Stimulated activated CD4-positive, alpha-beta T cell treated with anti-CD3 and anti-CD28 coated beads, TNF-alpha, amount 100 ng/mL, for 1 hour (primary cell): ENCODE measurements at places on chromosomes 7 and 10.
A peak's percentile ranks its signal among the peaks of the same experiment; 100 is the strongest.

GRCh38 chr10:11261687-11262493, 244.2 kb downstream of the CELF2 start:
- DNase-seq = no peak

- DNase-seq = no peak
These were observed 51.7 kb downstream of the ADRA2A start for GRCh38 chr10:111128331-111129180.

GRCh38 chr10:53716156-53716555, 943.6 kb upstream of the MBL2 start:
- DNase-seq = no peak

DNA sequence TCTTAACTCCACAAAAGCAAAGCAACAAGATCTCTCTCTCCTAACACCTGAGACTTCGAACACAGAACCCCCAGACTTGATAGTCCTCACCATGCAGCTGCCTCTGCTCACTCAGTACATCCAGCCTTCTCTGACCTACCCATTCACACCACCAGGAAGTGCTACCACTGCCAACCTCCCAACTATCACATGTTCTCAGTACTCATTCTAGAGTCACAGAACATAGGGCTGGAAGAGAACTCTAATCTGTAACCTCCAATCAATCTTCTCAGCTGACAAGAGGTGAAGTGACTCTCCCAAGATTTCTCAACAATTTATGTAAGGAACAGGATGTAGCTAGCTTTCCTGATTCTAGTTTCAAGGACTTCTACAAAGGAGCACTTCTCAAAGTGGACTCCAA, 3.8 kb downstream of the NUDCD3 start:
- no peak for DNase-seq

GRCh38 chr7:111401516-111401915, 160.8 kb downstream of the IMMP2L start:
- DNase-seq = no peak

- no peak for DNase-seq
These were observed 13.6 kb downstream of the STAMBPL1 start for GRCh38 chr10:88893611-88894010.

DNA sequence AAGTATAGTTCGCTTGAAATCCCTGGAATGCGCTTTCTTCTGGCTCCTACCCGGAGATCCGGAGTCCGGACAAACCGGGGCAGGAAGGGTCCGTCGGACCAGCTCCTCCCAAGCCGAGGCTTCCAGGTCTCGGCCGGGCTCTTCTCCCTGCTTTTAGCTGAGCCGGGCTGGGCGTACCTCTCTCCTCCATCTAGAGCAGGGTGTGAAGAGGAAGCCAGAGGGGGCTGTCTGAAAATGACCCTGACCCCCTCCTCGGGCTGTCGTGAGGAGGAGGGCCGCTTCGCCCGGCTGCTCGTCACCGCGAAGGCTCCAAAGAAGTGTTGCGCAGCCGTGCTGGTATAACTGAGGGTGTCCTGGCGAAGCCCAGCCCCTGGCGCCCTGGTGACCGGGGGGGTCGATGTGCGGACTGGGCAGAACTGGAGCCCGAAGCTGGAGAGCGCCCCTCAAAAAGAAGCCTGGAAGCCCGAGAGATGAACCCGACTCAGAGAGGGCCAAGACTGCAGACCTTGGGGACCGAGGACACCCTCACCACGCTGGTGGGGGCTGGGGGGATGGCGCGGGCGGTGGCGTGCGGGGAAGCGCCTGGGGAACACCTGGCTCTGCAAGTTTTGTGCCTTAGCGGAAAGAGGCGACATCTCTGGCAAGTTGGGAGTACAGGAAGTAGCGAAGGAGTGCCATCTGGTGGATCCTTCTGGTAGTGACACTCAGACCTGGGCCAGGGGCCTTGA, 5.7 kb downstream of the KAZALD1 start:
- DNase-seq = peak; percentile 48

- DNase-seq = no peak
These were observed 788 bp downstream of the AKAP9 start for GRCh38 chr7:91941450-91941849.

- no peak for DNase-seq
These were observed 325.0 kb downstream of the PLXNA4 start for GRCh38 chr7:132251327-132251659.

- DNase-seq = no peak
These were observed 72.5 kb downstream of the PCDH15 start for GRCh38 chr10:54728511-54728910.

DNA sequence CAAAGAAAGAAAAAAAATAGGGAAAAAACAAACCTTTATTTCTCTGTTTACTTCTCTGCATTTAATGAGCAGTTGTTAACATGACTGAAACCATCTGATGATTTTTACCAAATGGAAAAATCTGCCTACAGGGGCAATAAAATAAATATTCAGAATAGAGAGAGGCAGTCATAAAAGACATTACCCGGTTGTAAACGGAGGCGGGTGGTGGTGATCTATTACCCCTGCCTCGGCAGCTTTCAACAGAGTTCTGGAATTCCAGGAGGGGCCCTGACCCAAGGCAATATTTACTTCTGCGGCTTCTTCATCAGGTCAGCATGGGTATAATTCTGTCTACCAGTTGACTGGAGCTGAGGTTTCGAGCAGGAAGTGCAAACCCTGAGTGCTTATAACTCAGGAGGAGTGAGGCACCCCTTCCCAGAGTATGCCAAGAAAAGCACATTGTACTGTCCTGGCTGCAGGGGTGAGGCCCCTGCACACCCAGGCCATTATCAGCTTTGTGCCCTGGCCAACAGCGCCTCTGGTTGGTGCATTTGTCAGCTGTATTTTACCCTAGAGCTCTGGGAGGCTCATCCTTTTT, 8.2 kb upstream of the CXCL12 start:
- DNase-seq = no peak

DNA sequence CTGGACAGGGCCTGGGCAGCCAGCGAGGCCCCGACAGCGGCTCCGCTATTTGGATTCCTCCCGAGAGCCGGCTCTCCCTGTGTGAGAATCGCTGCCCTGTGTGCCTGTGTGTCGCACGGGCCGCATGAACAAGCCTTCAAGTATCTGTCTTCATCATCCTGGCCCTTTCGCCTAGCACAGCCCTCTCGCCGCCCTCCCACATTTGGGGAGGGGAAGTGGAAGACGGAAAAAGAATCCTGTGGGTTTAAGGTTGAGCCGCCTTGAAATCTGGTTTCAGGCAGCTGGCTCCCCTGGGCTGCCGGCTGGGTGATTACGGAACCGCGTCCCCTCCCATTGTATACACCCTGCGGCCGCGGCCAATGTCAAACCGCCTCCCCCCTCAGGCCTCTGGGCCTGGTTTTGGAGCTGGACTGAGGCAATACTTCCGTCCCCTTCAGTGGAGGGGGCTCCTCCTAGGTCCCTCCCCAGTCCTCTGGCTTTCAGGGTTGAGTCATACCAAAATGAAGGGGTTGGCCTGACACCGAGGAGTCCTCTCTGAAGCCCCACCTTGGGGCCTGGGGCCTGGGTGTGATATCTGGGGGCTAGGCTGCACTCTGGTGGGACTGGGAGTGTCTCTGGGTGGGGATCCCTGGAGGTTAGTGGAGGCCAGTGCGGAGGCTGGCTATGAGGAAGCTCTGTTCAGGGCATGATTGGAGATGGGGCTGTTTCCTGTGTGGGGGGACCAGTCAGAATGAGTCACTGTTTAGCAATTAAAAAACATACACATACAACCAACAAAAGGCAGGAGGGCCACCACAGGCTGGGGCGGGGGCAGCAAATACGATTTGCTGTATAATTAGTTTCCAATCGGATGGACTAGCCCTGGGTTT, 1.7 kb downstream of the TRIM8 start:
- DNase-seq = peak; percentile 49

DNA sequence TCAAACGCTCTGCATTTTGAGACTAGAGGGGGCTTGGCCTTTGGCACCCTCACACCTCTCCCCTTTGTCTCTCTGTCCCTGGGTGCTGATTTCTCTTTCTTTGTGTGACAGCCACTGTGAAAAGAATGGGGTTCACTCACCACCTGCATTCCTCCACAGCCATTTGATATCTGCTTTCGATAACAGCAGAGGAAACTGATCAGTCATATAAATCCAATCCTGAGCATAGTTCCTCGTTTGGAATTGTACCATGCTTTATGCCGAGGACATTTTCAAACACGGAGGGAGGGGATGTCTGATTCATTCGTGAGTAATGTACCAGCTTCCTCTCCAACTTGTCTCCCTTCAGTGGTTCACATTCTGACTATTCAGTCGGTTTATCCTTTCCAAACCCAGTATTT, 15.8 kb downstream of the MET start:
- DNase-seq = no peak

DNA sequence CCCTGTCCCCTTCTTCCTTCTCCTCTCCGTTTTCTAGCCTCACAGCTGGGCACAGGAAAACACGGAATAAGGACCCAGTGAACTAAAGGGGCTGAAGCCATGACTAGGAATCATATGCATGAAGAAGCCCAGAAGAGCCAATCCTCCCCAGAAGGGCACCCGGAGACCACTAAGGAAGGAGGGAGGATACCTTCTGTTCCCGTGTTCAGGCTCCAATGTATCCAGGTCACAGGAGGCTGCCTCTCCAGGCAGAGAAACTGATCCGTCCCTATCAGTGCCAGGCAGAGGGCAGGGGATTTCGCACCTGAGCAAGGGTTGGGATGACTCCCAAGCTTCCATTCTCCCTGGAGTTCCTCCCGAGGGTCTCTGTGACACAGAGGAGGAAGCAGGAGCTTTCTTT, 246.6 kb downstream of the SNX10 start:
- DNase-seq = no peak

- no peak for DNase-seq
These were observed 49.5 kb downstream of the ZNF37A start for GRCh38 chr10:38143587-38143986.

GRCh38 chr7:123060446-123060845, 64.9 kb upstream of the TAS2R16 start:
- no peak for DNase-seq

DNA sequence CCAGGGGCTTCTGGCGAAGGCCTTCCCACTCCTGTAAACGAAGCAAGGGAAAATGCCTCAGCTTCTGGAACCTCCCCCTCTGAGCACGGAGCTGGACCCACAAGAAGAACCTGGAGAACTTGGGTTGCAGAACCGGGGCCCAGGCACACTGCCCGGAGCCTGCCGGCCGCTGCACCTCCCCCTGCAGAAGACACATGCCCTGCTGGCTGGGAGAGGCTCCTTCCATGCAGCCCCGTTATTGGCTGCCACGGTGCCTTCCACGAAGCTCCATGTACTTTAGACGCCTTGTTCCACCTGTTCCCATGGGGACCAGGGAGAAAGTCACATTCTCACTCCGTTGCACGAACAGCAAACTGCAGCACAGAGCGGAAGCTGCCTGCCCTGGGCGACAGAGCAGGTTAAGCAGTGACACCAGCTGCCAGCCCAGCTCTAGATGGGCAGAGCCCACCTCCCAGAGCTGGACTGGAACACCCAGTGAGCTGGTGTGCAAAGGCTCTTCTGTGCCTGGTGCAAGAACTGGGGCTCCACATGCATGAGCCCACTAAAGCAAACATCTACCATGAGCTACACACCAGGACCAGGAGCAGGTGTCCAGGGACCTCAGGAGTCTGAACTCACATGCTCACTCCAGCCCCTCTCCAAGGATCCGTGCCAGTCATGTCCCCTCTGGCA, 70.1 kb downstream of the TNS3 start:
- DNase-seq = no peak

DNA sequence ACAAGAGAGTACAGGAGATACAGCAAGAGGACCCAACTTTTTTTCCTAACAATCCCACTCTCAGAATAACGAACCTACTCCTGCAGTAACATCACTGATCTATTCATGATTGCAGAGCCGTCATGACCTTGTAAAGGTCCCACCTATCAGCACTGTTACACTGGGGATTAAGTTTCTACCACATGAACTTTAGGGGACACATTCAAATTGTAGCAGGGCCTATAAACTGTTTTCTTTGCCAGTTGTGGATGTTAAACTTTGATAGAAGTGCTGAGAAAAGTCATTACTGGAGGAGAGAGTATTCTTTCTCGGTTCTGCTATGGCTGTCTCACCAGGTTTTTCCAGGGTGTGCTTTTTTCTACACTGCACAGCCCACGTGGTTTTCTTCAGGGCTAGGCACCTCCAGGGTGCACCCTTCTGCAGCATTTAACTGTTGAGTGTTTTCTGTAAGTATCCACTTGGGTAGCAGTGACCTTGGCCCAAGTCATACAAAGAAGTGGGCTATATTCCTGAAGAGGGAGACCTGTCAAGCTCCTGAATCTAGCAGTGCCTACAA, 131.6 kb upstream of the AHR start:
- DNase-seq = no peak

DNA sequence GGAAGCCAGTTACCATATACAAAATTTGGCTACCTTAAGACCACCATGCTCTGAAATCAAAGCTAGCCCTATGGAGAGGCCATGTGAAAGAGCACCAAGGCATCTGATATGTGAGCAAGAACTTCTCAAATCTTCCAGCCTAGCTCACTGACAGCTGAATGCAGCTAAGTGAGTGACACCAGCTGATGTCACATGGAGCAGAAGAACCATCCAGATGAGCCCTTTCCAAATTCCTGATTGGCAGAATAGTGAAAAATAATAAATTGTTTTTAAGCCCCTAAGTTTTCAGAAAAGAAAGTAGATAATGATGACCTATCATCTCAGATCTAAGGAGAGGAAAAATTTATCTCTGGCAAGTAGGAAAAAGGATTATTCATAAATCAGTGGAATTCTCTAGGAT, 85.6 kb downstream of the CRTAC1 start:
- DNase-seq = no peak

DNA sequence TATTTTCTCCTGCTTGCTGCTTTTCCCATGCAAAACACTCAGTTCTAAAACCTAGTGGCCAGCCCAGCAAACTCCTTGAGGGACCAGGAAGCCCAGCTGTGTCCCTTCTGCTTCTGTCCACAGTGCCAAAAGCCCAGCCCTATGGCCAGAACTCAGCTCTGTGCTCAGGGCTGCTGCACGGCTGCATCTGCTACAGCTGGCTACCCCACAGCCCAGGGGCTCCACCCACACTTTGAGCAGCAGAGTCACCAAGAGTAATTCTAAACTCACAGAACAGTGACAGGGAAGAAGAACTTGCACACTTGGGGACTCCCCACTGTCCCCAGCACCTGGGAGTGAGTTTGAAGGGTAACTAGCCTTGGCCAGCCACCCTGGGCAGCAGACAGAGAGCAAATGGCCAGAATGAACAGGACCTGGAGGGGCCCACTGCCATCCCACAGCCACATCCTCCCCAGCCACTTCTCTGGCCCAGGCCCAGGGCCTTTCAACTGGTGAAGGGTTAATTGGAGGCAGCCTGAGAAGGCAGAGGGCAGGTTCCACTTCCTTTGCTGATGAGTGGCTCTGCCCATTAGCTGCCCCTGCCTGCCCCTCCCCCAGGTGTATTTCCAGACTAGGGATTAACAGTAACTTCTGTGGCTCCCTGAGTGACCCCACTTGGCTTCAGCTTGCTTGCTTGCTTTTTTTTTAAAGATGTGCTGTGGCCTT, 28.1 kb upstream of the TRIM8 start:
- DNase-seq = no peak

GRCh38 chr10:22683140-22683389, 31.3 kb downstream of the PIP4K2A start:
- DNase-seq = no peak

DNA sequence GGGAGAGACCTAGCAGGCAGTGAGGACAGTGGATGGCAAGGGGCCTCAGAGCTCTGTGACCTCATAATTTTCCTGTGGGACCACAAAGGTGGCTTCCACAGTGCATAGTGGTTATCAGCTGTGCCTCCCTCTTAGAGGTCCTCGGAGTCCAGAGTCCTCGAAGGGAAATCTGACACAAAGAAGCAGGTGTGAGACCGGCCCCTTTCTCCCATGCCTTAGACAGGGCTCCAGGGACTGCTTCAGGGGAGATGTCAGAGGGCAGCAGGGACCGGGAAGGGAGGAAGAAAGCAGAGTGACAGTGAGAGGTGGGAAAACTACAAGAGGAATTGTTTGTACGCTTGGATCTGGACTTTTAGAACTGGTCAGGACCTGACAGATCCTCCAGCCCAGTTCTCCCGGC, 66.3 kb downstream of the BAMBI start:
- DNase-seq = no peak

- DNase-seq = no peak
These were observed 185.8 kb downstream of the SDK1 start for GRCh38 chr7:3486841-3487240.
